ENCODE measurements at places on chromosomes 7 and 10.

DNA sequence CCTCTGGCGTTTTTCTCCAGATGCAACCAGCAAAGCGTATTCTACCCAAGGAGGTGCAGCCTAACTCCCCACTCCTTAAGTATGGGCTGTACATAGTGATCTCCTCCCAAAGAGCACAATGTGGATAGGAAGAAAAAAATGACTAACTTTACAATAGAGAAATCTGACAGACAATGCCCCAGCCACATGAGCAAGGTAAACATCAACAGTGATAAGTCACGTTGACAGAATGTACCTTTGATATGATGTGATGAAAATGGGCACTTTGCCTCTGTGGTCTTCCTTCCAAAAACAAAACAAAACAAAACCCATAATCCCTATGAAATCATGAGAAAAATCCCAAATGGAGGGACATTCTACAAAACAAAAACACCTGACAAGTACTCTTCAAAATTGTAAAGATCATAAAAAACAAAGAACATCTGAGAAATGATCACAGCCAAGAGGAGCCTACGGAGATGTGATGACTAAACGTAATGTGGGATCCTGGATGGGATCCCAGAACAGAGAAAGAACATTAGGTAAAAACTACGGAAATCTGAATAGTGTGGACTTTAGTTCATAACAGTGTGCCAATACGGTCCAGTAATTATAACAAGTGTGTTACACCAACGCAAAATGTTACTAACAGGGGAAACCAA lies 50.6 kb downstream of the ABLIM1 start:
- DNase-seq = no peak

- no peak for DNase-seq
Measured at GRCh38 chr10:100479037-100479436, 16.2 kb downstream of the WNT8B start.

DNA sequence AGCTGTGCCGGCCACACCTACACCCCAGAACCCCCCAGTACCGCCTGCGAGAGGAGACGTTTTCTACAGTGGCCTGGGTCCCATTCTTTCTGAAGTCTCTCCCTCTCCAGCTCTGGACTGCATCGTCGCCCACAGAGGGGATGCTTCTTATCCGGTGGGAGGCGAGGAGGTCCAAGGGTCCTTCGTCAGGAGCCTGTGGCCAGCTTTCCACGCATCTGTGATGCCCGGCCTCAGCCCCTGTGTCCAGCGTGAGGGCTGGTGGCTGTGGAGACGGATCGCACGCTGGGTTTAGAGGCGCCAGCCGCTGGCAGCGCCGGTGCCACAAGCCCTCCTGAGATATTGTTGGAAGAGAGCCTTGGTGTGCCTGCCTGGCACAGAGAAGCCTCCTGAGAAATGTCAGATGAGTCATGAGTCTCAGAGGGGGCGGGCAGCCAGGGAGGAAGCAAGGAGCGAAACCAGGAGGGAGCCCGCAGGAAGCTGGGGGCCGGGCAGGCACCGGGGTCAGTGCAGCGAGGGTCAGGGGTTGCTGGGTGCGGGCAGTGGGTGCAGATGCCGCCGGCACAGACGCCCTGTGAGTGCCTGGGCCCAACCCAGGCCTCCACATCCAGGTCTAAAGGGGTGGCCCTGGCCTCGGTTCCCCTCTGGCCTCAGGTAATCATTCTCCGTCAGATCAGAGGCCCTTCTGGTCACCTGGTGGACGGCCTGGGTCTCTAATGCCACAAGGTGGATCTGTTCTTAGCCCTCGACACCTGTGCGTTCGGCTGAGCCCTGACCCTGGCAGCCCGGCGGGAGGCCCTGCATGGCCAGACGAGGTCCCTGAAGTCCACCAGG lies 86.0 kb upstream of the DIP2C start:
- no peak for DNase-seq

DNA sequence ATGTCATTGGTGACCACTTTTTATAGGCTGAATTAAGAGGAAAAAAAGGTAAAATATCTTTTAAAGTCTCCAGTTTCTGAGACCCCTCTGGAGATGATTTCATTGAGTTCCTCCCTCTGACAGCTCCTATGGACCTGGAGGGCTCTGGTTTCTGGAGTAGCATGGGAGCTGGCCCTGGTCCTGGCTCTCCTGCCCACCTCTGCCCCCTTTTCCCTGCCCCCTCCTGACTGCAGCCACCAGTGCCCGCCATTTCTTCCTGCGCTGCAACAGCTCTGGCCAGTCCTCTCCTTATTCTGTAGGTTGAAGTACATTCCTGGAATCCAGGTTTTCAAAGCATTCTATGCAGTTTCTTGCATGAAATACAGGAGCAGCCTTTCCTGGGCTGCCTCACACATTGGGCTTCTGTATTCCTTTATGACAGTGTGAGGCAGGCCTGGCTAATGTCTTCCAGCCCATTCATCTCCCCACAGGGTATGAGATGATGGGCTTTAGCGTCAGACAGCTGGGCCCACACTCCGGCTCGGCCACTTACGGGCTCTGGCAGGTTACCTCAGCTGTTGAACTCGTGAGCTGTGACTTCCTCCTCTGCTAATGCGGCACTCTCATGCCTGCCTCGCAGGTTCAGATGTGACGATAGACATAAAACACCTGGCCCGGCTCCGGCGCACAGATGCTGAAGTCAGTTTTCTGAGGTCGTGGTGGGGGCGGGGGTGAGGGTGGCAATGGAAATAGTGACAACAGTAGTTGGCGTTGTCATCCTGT lies 101.7 kb downstream of the MGMT start:
- no peak for DNase-seq

DNA sequence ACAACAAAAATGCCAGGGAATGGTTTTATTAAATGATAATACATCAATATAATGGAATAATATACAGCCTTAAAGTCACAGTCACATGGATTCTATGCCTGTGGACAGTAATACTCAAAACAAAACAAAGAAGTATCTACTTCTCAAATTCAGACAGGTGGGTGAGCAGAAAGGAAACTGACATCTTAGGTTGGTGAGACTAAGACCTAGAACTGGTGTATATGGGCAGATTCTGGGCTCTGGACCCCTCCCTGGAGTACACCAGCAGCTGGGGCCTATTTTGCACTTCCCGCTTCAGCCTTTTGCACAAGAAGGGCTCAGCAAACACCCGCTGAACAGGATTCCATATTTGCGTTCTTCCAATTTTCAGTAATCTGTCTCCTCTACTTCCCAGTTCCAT lies 5.4 kb upstream of the FIS1 start:
- DNase-seq = no peak

DNA sequence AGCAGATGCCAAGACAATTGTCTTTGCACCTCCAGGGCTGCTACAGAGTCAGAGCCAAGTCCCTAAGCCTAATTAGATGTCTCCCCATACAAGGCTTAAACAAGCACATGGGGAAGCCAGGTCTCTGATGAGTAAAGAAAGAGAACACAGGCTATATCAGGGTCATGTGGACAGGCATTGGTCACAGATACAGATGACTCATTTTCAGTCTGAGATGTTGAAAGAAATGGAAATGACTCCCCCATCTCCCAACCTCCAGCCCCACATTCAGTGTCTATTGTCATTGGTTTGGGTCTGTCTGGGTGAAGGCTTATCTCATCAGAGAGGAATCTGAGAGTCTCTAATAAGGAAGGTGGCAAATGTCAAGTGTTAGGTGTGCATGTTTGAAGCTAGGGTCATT lies 290.1 kb upstream of the KIAA1217 start:
- DNase-seq = no peak

- no peak for DNase-seq
Measured at GRCh38 chr10:7277867-7278266, 133.0 kb downstream of the SFMBT2 start.

- no peak for DNase-seq
Measured at GRCh38 chr7:7970237-7970530, 1.6 kb downstream of the GLCCI1 start.

DNA sequence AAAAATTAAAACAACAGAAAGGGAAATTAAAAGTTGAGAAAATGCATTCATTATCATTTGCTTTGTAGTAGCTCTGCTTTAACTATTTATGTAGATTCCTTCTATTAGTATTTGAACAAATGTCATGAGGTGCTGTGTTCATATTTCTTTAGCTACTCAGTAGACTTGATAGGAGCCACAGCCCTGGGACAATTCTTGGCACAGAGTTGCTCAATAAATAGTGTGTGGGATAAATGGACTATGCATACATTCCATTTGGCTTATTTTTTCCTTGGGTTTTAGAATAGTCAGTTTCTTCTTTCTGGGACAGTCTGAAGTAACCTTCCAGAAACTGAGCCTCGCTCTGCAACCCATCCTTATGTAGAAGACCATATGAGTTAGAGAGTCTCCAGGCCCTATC lies 13.4 kb downstream of the RPP30 start:
- DNase-seq = no peak

- DNase-seq = peak; percentile 73
Measured at GRCh38 chr10:329361-330099, 194.3 kb downstream of the ZMYND11 start.
